ENCODE measurements at places on chromosomes 12 and 14.

DNA sequence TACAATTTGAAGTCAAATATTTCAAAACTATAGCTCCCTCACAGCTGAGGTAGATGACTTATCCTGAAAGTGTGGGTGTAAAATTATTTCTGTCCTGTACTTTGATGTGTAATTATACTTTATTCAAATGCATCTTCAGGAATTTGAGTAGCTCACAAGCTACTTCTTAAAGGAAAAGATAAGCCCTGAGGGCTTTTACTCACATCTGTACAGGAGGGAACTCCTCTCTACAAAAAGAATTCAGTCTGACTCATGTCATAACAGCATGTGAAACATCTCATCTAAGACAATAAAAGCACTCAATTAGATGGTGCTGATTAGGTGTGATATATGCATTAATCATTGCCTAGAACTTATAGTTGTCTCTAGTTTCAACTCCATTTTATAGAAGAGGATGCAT, 452.0 kb downstream of the PRKD1 start:
- no peak for DNase-seq

DNA sequence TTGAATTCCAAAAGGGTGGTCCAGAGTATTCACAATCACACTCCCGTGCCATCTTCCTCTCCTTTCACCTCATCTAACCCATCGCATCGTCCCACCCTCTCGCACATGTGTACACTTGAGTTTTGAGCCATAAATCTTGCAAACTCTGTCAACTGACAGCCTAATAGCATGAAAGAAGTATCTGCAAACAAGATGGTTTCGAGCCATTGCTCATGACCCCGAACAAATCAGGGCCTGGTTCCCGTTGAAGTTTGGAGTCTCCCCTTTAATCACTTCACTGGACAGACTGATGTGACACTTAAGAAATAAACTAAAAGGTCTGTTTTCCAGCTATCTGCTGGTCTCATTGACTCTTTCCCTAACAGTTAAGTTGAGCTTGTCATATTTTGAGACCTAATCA, 223.6 kb upstream of the SOX5 start:
- no peak for DNase-seq

DNA sequence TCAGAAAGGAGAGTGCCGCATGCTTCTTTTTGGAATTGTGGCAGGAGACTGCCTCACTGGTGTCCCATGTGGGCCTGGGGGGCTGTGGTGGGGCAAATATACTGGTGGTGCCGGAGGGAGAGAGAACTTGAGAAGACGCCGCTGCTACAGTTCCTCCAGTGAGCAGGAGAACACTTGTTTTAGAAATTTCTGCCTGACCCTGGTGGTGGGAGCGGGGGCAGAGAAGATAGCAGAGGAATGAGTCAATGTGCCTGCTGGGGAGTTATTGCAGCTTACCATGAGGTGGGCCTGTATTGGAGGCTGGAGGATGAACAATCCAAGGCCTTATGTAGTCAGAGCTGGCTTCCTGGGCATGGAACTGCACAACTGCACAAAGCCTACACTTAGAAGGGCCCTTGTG, 211.8 kb downstream of the SNAPC1 start:
- DNase-seq: no peak

DNA sequence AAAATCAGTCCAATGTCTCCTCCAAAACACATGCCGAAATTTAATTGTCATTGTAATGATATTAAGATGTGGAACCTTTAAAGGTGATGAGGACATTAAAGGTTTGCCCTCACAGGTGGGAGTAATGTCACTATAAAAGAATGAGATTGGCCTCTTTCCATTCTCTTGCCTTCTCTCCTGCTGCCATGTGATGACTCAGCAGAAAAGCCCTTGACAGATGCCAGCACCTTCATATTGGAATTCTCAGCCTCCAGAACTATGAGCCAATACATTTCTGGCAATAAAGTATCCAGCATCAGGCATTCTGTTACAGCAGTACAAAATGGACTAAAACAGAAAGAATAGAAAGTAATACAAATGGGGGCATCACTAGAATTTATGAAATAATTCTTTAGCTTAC, 609.7 kb downstream of the SLC16A7 start:
- DNase-seq: no peak

DNA sequence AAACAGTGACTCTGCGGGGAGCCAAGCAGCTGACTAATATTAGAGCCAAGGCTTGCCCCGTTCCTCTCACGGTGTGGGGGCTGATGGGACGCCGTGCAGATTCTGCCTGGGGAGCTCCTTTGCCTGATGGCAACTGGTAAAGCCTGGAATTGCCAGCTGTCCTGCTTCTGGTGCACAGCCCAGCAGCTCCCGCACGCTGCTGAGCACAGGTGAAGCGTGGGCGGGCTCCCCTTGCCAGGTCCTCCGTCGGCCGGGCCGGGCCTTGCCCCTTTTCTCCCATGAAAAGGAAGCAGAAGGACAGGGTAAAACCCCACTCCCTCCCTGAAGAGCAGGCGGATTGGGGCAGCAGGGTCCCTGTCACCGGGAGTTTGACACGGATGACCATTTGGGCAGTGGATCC, 79.0 kb downstream of the WDR20 start:
- DNase-seq: no peak

- DNase-seq: no peak
Measured at GRCh38 chr14:31766315-31766892, 205.2 kb downstream of the NUBPL start.

GRCh38 chr14:106694638-106695393, 1168.4 kb downstream of the TMEM121 start:
- DNase-seq: no peak

DNA sequence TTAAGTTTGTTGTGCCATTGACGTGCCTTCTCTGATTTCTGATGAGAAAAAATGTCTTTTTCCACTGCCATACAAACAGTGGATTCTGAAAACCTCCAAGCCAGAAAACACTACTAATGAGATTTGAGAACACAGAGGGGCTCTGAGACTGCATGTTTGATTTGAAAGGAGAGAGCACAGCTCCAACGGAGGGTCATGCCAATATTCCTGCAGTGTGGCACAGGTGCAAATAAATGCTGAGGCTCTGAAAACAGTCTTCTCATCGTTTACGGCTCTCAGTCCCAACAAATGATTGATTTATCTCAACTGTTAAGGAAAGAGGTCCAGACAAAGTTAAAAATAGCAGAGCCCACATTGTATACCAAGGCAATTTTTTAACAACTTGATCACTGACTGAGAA, 128.7 kb downstream of the KCNH5 start:
- no peak for DNase-seq

DNA sequence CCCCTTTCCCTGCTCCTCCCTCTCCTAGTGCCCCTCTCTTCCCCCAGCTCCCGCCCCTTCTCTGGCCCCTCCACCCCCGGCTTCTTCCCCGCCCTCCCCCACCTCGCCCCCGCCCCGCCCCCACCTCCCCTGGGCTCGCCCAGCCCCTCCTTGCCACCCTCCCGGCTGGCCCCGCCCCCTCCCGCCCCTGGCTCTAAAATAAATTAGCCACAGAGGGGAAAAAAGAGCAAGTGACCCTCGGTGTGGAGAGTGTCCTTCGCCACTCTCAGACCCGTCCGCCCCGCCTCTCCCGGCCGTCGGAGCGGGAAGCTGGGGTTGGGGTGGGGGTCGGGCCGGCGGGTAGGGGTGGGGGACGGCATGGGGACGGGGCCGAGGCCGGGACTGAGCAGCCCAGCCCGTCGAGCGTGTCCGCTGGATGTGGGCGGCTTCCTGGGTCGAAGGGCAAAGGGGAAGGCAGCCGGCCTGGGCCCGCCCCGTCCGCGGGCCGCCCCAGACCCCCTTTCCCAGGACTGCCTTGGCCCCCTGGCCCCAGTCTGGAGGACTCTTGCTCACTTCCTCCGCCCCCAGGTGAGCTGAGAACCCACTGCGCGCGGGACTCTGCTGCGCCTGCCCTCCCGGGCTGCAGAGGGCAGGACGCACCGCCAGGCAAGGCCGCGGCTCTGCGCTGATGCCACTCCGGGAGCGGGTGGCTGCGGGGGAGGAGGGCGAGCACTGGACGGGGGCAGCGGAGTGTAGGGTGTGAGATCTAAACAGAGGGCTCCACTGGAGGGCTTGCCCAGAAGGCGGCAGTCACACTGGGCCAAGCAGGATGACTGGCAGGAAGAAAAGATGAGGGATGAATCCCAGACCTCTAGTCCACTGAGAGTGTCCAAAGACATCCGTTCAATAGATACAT, 570 bp upstream of the FIGNL2 start:
- DNase-seq: peak; percentile 23

DNA sequence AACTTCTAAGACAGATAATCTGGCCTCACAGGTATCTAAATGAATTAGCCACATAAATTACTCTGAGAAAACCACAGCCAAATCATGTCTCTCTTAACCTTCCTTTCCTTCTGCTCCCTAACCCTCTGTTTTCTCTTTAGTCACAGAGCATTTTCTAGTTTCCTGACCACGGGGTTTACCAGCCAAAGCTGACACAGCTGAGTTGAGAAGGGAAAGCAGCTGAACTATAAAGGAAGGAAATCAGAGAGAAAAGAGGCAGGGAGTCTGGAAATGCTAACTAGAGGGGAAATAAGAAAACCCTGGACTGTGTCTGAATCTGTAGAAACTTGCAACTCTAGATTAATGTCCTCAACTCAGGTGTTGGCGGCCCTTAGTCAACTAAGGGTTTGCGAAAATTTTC, 24.4 kb downstream of the ANKS1B start:
- no peak for DNase-seq

GRCh38 chr14:22553445-22553844, 35.6 kb downstream of the DAD1 start:
- DNase-seq: no peak

- no peak for DNase-seq
Measured at GRCh38 chr12:61939977-61940376, 320.2 kb upstream of the USP15 start.

- DNase-seq: no peak
Measured at GRCh38 chr14:80658733-80659132, 282.8 kb downstream of the CEP128 start.

GRCh38 chr12:74539765-74540526, 2.3 kb downstream of the ATXN7L3B start:
- no peak for DNase-seq

- DNase-seq: no peak
Measured at GRCh38 chr12:130825771-130826150, 13.3 kb downstream of the STX2 start.

All from Caco-2 (cell line).